Hematopoietic multipotent progenitor cell treated with erythropoietin and hydrocortisone succinate and interleukin-3 and kit ligand, for 15 days (in vitro differentiated cells): ENCODE measurements at places on chromosomes 12 and 14.

DNA sequence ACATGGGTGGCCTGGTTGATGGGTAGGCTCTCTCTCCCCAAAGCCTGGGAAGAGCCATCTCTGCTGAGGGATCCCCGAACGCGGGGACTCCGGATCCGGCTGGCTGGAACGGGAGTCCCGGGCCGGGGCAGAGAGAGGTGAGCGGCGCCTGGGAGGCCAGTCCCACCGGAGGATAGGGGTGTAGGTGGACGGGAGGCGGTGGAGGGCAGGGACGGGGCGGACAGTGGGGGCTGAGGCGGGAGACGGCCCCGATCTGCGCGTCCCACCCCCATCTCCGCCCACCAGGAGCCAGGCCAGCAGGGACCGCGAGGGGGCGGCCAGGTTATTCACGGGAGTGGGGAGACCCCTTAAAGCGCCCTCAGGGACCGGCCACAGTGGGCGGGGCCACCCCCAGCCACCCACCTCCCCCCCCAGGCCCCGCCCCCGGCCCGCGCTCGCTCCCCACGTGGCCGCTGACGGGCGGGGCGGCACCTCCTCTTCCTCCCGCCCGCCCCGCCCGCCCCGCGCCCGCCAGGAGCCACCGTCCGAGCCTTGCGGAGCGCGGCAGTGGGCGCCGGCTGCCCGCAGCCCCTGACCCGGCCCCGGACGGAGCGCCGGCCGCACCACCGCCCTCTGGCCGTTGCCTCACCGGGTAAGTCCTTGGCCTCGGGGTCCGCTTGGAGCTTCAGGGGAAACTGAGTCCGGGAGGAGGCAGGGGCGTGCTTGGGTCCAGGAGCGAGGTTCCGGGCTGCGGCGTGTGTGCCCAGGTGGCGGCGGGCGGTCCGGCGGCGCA is at the start of gene INF2:
INF2 (plus strand) TSS at position 510 of the 772 bp plus-strand sequence. CDS start 11,748 bp downstream, outside the sequence.
- peak; percentile 63 for DNase-seq

DNA sequence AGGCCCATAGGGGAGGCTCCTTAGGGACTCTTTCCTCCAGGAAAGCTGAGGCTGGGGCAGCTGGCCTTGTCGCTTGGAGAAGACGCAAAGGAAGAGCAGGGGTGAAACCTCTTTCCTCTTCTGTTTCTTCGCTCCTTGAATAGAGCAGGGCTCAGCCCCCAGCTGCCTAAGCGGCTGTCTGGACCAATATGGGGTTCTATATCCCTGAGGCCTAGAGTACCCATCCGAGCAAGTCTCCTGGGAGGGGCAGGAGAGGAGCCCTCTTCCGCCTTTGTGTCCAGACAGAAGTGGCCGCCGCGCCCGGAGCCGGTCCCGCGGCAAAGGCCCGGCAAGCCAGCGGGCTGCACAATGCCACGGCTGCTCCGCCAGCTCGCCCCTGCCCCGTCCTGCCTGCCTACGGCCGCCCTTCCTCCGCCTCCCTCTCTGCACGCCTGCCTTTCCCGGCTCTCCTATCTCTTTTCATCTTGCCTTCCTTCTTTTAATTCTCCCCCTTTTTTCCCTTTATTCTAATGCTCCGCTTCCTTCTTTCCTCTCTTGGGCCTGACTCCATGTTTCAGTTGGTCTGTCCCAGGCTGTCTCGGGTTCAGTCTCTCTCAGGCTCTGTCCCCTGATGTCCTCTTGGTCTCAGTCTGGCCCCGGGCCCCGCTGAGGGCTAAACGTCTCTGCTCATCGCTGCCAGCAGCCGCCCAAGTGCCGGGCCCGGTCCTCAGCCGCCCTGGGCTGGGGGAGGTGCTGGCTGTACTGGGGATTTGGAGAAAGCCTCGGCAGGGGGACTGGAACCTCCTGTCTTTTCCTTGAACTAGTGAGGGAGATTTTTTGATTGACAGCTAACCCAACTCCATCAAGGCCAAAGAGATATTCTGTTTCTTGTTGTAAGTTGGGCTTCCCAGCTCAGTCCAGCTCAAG is 2.5 kb upstream of the HOXC9 start:
- DNase-seq = no peak

GRCh38 chr12:113005762-113006161 is 27.4 kb downstream of the OAS2 start:
- no peak for DNase-seq

- no peak for DNase-seq
These were observed 9.5 kb downstream of the OAS1 start for GRCh38 chr12:112916270-112916669.

- DNase-seq = no peak
These were observed 229.4 kb downstream of the CHST11 start for GRCh38 chr12:104686196-104686595.

DNA sequence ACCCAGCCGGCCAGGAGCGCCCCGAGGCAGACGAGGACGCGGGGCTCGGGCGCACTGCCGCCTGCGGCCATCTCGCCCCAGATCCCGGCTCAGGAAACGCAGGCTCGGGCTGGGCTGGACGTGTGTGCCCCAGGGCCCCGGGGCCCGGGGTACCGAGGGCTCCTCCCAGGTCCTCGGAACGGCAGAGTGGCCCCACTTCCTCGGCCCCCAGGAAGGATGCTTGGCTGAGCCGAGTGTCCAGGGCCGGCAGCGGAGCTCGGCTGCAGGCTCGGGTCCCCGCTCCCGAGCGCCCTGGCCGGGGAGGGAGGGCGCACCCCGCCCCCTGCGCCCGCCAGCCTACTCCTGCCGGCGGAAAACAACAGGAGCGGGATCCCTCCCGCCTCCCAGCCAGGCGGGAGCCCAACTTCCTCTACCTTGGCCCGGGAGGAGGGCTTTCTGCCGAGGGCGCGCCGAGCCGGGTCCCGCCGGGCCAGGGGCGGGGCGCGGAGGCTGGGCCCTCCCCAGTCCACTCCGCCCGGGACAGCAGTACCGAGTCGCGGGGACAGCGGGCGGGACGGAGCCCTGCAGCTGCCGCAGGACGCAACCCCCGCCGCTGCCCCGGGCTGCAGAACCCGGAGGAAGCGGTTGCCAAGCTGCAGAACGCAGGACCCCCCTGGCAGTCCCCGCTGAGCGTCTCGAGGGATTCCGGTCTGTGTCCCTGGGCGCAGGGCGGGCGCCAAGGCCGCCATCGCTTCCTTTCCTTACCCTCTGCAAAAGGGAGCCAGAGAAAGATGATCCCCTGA is at the start of gene VSIG10:
VSIG10 (minus strand) TSS at position 411 of the 782 bp plus-strand sequence; CDS start at position 71, 340 bp downstream.
- no peak for DNase-seq

DNA sequence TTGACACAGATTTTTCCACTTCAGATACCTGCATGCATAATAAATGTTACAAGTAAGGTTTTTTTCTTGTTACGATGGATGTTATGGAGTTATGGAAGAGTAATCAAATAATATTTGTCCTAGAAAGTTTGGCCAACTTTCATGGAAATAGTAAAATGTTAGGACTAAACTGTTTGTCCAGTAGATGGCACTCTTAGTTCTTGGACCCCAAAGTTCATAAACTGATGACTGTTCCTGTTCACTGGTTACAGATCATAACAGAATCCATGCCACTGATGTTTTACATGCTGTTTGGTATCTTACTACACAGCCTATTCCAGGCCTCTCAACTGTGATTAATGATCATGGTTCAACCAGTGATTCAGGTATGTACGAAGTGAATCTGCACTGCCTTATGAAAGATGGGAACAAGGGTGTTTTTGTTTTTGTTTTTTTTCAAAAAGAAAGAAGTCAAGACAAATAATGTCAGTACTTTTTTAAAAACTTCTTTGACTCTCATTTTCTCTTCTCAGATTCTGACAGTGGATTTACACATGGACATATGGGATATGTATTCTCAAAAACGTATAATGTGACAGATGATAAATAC is 48.8 kb upstream of the SLCO1C1 start:
- DNase-seq = no peak

DNA sequence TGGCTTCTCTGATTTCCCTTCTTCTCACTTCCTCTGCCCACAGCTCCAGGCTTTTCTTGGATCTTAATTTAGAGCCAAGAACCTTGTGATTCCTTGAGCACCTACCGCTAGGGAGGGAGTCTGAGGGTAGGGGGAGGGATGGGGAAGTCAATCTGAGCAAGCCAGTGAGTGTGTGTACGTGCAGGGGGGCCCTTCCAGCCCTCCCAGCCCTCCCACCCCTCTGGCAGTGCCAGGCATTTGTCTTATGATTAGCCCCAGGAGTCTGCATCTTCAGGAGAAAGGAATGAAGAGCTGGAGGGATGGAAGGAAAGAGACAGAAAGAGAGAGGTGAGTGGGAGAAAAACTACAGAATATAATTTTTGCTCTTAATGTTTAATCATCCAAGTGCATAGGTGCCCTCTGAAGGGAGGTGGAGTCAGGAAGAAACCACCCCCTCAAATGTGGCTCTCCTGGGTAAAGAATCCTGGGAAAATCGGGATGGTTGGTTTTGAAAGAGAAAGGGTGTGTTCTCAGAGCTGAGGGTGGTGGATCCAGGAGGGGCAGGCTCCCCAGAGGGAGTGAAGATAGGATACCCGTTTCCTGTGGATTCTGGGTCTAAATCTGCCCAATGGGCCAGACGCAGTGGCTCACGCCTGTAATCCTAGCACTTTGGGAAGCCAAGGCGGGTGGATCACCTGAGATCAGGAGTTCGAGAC is 2.1 kb downstream of the PIANP start:
- no peak for DNase-seq

- no peak for DNase-seq
These were observed 46.1 kb upstream of the OTOGL start for GRCh38 chr12:80053051-80053790.

DNA sequence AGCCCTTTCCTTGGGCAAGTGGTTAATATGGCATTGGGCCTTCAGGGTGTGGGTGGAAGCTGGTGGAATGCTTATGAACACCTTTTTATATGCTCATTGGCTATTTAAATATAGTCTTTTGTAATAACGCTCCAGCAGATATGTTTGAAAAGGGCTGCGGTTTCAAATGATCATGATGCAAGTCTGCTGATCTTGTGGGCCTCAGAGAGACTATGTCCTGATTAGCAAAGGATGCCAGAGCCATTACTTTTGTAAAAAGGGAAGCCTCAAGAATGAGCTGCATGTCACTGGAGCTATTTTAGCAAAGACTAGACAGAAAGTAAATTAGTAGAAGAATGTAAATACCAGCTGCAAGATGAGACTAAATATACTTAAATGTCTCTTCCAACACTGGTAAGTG is 200.5 kb downstream of the GXYLT1 start:
- no peak for DNase-seq

DNA sequence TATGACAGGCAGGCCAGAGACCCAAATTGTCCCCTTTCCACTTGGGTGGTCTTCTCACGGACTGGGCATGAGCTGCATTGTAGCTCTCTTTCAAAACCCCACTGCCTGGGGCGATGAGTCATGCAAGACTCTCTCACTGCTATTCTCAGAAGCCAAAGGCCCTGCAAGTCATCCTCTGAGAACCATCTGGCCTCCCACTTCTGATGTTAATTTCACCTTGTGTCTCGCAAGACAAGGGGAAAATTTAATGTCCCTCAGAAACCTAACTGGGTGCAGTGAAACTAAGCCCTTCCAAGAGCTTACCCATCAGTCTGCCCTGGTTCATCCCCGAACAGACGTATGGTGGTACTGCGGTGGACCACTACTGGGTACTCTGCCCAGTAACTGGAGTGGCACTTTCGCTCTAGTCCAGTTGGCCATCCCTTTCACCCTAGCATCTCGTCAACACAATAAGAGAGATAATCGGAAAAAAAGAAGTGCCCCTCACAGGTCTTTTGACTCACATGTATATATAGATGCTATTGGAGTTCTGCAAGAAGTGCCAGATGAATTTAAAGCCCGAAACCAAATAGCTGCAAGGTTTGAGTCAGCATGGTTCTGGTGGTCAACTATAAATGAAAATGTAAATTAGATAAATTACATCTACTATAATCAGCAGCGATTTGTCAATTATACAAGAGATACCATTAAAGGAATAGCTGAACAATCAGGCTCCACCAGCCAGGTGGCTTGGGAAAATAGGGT is 31.3 kb upstream of the LALBA start:
- no peak for DNase-seq

DNA sequence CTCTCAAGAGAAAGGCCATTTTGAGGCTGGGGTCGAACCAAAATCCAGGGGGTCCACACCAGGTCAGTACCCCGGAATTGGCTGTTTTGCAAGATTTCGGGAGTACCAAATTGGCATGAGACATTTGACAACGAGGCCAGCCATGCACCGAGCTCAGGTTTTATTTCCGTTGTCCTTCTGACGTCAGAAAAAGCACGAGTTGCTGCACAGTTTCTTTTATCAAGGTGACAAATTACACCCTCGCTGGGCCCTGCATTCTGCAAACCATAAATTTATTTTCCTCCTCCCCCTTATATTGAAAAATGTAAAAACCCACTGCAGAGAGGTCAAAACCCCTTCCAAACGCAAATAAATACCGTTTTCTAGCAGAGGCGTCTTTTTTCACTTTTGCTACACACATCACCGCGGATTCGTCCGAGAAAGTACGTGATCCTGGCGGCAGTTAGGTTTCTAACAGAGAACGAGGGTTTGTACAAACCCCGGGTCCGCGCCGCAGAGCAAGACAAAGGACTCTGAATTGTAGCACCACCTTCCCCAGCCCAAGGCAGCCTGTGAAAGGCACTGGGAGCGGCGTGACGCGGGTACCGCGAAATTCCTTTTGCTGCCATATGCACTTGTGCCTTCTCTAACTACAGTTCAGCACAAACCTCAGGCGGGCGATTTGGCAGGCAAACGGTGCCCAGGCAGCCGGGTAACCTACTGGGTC is 1.8 kb downstream of the SLC38A1 start:
- no peak for DNase-seq

GRCh38 chr12:31362115-31362758 is 36.3 kb upstream of the SINHCAF start:
- DNase-seq = no peak

GRCh38 chr14:105173901-105174894 is 5.6 kb upstream of the JAG2 start:
- no peak for DNase-seq

DNA sequence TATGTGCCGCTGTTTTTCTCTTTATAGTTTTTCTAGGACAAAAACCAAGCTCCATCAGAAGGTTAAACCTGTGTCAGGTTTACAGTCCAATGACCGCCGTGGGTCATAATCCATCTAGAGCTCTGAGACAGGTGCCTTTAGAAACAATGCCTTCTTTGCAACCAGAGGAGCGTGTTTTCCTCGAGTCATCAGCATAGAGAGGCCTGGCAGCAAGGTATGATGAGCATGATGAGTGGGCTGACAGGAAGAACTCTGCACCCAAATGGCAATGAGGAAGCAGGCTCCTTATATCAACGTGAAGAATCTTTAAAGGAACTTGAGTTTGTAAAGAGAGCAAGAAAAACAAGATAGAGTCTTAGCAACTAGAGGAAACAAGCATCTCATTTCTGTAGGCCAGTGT is 60.5 kb upstream of the NUDT4 start:
- DNase-seq = peak; percentile 63

GRCh38 chr14:54901380-54902142 is 1.1 kb downstream of the GCH1 start:
- DNase-seq = no peak

GRCh38 chr12:83841620-83842019 is 1071.0 kb downstream of the SLC6A15 start:
- no peak for DNase-seq

DNA sequence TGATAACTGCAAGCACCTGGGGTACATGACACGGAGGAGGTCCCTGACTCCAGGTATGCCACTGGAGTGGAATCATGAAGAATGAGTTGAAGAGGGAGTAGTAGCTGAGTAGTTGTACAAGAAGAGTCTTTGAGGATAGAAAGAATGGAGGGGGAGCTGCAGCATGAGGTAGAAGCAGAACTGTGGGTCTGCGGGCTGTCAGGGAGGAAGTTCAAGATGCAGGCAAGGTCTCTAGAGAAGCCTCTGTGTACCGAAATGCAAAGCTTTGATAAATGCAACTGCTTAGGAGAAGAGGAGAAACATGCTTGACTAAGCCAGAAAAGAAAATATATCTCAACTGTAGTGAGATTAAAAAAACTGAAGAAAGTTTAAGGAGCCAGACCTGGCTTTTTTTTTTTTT is 91.5 kb downstream of the CPNE8 start:
- DNase-seq = no peak
